Kasumi-1 (cell line): ENCODE measurements at places on chromosomes 1 and 21.
A peak's percentile ranks its signal among the peaks of the same experiment; 100 is the strongest.

- DNase-seq: no peak
Observed at GRCh38 chr1:65198096-65198495, 50.1 kb downstream of the AK4 start.

GRCh38 chr1:28981210-28981609 lies 66.8 kb downstream of the EPB41 start:
- no peak for DNase-seq

DNA sequence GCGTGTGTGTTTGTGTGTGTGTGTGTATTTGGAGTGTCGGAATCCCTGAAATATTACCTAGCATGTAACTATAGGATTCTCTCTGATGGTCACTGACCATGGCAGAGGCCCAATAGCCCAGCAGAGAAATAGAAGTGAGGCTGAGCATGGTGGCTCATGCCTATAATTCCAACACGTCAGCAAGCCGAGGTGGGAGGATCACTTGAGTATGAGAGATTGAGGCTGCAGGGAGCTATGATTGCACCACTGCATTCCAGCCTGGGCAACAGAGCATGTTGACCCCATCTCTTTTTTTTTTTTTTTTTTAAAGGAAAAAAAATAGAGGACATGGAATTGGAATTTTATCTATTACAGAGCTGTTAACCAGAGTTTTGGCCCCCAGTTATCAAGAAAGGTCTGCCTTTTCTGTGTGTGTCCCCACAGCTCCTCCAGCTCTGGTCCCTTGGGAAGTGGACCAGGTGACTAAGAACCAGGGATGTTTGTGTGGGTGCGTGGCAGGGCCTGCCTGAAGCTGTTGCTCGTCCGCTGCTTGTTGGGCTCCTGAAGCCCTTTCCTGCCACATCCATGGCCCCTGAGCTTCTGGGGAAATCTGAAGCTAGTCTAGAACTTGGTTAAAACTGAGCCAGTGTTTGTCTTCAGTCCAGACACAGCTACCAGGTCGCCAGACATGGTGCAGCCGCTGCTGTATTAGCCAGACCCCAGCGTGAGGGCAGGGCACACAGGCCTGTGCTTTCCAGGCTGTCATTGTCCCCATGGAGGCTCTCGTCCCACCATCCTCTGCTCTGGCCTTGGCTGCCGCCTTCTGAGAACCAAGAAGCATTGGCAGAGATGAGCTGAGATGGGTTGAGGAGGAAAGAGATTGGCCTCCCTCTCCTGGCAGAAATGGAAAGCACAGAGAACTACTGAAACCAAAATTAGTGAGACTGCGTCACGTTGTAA lies 25.5 kb downstream of the CAPN9 start:
- DNase-seq: peak; percentile 13

GRCh38 chr1:7284839-7285435 lies 486.2 kb upstream of the VAMP3 start:
- no peak for DNase-seq

DNA sequence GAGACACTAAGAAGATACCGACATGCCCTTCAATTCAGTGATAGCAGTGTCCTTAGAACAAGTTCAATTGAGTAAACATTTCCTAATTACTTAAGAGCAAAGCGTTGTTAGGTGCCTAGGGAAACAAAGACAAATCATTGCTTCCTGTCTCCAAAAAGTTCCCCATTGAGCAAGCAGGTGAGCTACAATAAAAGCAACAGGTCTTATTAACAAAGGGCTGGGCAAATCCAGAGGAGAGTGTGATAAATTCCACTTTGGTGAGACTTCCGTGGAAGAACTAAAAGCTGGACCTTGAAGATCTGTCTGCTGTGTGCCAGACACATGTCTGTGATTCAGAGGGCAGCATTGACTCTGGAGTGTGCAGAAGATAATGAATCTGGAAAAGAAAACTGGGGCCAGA lies 1.9 kb upstream of the TUT4 start:
- DNase-seq: no peak

GRCh38 chr1:160916666-160917065 lies 31.7 kb upstream of the ITLN1 start:
- DNase-seq: no peak

- no peak for DNase-seq
Observed at GRCh38 chr1:176789571-176790090, 326.7 kb downstream of the PAPPA2 start.

DNA sequence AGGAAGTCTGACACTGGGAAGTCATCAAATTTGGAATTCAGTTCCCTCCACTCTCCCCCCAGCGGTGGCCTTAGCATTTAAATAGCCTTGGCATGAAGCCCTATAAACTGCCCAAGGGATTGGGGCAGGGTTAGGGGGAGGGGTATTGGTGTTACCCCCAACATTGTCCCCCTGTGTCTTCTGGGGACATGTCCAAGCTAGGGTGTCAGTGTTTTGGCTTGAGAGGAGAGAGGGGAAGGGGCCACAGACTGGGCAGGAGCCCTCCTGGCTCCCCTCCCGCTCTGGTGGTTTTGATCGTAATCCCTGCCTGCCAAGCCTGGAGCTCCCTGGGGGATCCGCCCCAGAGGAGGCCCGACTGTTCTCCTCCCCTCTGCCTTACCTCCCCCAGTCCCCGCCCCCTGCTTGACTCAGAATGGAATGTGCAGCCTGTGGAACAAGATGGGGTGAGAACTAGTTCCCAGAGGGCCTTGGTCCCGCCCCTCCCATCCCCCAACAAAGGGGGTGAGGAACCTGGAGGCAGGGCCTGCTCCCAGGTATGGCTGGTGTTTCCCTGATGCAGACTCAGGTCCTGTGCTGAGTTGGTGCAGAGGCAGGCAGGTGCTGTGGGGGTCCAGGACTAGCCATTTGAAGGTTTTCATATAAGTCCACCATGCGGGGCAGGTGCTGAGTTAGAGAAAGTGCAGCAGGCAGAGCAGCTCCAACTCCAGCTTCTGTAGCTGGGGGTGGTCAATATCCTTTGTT lies 7.4 kb downstream of the SOX13 start:
- DNase-seq: no peak

GRCh38 chr1:58883888-58884482 lies 100.1 kb upstream of the JUN start:
- DNase-seq: no peak

DNA sequence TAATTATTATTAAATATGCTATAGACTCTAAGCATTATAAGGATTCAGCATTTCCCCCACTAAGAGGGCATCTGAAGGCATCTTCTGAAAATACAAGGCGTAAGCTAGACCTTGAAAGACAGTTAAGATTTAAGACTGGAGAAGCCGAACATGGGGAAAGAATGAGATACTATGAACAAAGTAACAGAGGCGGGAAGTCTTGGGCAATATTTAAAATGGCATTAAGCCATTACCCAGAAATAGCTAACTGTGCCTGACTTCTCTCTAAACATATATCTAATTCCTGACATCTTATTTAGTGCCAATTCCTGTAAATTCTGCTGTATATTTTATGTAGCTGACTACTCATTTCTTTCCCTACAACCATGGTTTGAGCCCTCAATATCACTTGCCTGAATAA lies 20.9 kb downstream of the DPH5 start:
- no peak for DNase-seq

- DNase-seq: no peak
Observed at GRCh38 chr1:94013367-94013878, 104.2 kb upstream of the GCLM start.

DNA sequence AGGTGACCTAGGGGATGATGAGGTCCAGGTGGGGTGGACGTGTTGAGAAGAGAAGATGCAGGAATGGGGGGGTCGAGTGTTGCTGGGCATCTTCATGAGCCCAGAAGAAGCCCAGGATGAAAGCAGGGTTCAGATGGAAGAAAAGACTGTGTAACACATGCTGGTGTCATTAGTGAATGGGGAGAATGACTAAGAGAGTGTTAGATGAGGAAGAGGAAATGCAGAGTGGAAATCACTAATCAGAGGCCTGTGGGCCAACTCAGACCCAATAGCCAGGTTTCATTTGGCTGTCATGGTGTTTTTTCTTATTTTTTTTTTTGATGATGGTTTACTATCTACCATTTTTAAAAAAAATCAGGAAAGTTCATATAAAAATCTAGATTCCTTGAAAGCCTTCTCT lies 180.8 kb upstream of the CAMK1G start:
- no peak for DNase-seq

- DNase-seq: peak; percentile 37
Observed at GRCh38 chr1:203063287-203063686, 22.5 kb downstream of the MYOG start.

- no peak for DNase-seq
Observed at GRCh38 chr1:6771441-6771769, 13.8 kb upstream of the CAMTA1 start.

DNA sequence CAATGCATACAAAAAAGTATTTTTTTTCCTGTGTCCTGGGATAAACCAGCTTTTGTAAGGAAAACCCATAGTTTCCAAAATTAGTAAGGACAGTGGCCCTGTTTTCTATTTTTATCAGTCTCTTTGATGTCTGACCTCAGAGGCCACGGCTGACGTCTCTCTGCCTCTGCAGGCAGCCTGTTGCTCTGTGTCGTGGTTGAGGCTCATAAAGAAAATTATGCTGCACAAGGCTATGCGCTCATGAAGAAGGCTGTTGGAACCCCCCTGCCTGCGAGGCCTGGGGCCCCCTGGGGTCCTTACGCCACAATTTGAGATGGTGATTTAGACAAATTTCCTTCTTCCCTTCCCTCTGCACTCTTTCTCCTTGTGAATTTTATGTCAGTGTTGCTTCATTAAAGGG lies 48.9 kb downstream of the AGPAT3 start:
- peak; percentile 25 for DNase-seq

GRCh38 chr21:44517175-44517899 lies 22.7 kb downstream of the KRTAP10-1 start:
- DNase-seq: no peak

DNA sequence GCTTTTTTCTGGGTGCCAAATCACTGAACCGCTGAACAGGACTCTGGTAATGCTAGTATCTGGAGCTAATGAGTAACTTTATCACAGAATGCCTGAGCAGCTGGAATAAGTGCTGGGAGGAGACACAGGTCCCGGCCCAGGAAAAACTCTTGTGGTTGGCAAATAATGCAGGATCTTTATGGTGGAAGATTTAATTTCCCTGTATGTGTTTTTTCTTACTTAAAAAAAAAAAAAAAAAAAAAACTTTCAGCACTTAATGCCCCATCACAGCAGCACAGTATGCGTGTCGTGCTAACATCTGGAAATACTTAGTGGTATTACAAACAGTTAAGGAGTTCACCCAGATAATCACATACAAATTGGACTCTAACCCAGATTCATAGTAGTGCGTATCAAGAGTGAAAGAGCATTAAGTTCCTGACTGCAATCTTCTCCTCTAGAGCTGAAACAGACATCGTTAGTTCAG lies 220.7 kb downstream of the TOMM20 start:
- DNase-seq: no peak

DNA sequence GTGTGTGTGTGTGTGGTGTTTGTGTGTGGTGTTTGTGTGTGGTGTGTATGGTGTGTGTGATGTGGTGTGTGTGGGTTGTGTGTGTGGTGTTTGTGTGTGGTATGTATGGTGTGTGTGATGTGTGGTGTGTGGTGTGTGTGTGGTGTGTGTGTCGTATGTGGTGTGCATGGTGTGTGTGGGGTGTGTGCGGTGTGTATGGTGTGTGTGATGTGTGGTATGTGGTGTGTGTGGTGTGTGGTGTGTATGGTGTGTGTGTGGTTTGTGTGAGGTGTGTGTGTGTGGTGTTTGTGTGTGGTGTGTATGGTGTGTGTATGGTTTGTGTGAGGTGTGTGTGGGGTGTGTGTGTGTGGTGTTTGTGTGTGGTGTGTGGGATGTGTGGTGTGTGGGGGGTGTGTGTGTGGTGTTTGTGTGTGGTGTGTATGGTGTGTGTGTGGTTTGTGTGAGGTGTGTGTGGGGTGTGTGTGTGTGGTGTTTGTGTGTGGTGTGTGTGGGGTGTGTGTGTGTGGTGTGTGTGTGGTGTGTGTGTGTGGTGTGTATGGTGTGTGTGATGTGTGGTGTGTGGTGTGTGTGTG lies 106.2 kb upstream of the ADAR start:
- no peak for DNase-seq

- DNase-seq: no peak
Observed at GRCh38 chr1:7387053-7387927, 383.8 kb upstream of the VAMP3 start.

DNA sequence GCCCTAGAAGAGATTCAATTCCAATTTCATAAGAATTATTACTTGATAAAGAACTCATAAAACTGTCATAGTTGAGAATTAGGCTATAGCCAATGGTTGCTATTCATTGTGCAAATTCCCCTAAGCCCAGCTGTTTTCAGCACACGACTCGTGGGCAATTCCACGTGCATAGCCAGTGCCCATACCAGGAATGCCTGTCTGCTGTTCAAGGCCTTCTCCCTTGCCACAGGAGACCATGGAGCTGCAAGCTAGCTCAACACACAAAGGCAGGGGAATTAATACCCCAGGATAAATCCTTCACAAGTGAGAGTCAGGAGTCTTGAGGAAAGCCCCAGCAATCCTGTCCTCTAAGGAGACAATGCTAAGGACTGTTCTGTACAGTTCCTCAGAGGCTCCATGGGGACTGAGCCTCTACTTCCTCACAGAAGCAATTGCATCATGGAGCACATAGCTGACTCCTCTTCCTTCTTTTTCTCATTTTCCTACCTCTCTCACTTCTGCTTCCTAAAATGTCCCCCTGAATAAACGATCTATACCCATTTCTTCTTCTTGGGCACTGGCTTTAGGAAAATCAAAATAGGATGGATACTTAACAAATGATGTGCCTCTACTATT lies 19.1 kb upstream of the CHRM3 start:
- DNase-seq: peak; percentile 29

DNA sequence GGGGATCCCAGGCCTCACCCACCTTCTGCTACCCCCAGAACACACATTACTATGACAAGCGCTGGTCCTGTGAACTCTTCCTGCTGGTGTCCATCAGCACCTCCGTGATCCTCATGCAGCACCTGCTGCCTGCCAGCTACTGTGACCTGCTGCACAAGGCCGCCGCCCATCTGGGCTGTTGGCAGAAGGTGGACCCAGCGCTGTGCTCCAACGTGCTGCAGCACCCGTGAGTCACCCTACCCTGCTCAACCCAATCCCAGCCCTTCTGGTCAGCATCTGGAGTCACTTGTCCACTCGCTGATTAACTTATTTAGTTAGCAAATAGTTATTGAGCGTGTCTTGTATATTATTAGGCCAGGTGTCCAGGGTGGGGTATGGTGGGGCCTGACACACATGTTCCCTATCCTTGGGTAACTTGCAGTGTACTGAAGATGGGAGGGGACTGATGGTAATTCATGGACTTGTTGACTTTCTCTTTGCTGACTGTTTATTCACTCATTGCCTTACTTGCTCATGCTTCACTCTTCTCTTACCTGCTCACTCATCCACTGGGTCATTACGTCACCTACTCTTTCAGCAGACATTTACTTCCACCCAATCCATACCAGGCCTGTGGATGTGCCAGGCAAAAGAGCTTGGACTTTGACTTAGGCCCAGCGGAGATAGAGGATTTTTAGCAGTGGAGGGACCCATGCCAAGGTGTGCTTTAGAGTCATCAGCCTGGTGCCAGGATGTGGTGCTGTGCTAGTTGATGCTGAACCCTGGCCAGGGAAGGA lies 12.9 kb upstream of the KPNA6 start:
- no peak for DNase-seq
